ENCODE measurements at places on chromosomes 11 and 22. TPM values are rescaled to one million over a fixed set of nuclear protein-coding genes. Genes with fewer than 3 reads are reported as not detected.
A peak's percentile ranks its signal among the peaks of the same experiment; 100 is the strongest.

DNA sequence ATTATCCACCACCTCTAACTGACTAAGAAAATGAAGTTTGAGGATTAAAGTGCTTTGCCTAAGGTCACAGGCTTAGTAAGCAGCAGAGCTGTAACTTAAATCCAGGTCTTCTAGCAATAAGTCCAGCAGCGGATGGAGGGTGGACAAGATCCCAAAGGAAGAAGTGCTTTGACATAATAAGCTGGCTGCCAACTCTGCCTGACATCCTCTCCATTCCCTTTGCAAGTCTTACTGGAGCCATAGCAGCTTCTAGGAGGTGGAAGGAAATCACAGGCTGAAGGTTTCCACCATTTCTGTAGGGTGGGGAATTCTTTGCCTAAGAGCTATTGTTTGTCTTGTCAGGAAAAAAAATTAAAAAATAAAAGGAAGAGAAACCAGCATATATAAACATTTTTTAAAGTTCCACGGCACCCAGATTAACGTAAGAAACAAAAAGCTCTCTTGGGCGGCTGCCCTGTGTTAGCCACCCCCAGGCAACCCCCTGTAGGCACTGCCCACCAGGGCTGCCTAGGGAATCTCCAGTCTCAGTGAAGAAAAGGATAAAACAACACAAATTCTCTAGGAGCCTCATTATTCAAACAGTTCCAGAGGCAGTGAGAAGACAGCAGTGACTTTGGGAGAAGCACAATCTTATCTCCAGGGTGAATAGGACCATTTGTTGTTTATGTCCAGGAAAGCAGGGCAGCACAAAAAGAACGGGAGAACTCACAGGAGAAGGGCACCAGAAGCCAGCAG lies 380.8 kb upstream of the CADM1 start:
- no peaks in the 10 kb centered on the region for H3K36me3 ChIP-seq
- DNase-seq = no peak
- no peak overlapping the region for H3K4me3 ChIP-seq
- H3K4me1 ChIP-seq = no peaks in the 10 kb centered on the region
- peaks cover 12% of the 10 kb centered on the region for H3K27me3 ChIP-seq
- no peak overlapping the region for H3K27ac ChIP-seq

NAALAD2 gene
- total RNA-seq = not detected

- H3K36me3 ChIP-seq = no peaks in the 10 kb centered on the region
- no peak overlapping the region for H3K4me3 ChIP-seq
- H3K27ac ChIP-seq = no peak overlapping the region
- peaks cover 11% of the 10 kb centered on the region for H3K27me3 ChIP-seq
- H3K4me1 ChIP-seq = no peaks in the 10 kb centered on the region
- no peak for DNase-seq
Measured at GRCh38 chr11:58390551-58391063, 16.1 kb downstream of the OR5B3 start.

- DNase-seq = no peak
- no peak overlapping the region for H3K4me3 ChIP-seq
- H3K4me1 ChIP-seq = no peaks in the 10 kb centered on the region
- H3K36me3 ChIP-seq = no peaks in the 10 kb centered on the region
- no peaks in the 10 kb centered on the region for H3K27me3 ChIP-seq
Measured at GRCh38 chr11:26229257-26229656, 102.7 kb upstream of the ANO3 start.

DNA sequence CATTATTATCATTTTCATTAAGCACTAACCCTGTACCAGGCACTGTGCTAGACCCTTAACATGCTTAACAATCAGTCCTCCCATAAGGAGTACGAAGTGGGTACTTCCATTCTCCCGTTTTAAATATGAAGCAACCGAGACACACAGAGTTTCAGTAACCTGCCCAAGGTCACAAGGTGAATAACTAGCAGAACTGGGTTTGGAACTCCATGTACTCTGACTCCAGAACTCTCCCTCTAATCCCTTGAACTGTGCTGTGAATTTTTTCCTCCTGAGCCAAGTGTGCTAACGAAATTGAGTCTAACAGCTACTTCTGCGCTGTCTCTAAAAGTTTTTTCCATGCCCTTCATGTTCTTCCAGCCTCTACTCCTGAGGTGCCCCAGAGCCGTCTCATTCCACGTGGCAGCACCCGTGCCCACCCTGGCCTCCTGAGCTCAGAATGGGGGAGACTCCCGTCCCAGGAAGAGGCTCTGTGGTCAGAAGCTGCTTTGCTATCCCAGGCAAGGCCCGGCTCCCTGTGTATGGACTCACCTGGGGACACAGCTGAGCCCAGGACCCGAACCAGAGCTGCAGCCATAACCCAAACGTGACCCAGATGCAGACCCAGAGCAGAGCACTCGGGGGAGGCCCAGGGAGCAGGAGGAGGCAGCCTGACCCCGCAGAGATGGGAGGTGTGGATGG lies 8.6 kb upstream of the TRIM29 start:
- no peak for DNase-seq
- H3K27me3 ChIP-seq = peaks cover 28% of the 10 kb centered on the region
- H3K27ac ChIP-seq = no peak overlapping the region

DNA sequence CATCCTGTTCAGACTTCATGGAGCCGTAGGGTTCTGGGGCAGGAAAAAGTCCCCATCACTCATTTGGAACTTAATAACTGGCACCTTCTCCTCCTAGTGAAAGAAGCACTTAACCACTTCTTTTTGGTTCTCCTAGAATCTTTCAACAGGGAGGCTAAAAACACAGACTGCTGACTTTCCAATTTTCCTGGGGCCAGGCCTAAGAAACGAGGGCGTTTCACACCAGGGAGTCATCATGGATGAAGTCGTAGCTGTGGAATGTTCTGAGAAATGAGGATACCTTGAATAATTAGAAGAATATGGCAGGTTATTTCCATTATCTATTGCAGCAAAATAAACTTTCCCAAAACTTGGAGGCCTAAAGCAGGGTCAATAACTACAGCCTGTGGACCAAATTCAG lies 26.0 kb upstream of the API5 start:
- H3K27ac ChIP-seq = no peak overlapping the region
- no peaks in the 10 kb centered on the region for H3K27me3 ChIP-seq
- no peaks in the 10 kb centered on the region for H3K4me1 ChIP-seq
- no peak for DNase-seq
- no peaks in the 10 kb centered on the region for H3K36me3 ChIP-seq
- no peak overlapping the region for H3K4me3 ChIP-seq

- H3K27ac ChIP-seq = no peak overlapping the region
- H3K36me3 ChIP-seq = no peaks in the 10 kb centered on the region
- H3K27me3 ChIP-seq = no peaks in the 10 kb centered on the region
- no peak for DNase-seq
Measured at GRCh38 chr11:56890584-56891305, 98.0 kb upstream of the OR5AK2 start.

TMEM191B gene
- total RNA-seq = 14.4 TPM

DNA sequence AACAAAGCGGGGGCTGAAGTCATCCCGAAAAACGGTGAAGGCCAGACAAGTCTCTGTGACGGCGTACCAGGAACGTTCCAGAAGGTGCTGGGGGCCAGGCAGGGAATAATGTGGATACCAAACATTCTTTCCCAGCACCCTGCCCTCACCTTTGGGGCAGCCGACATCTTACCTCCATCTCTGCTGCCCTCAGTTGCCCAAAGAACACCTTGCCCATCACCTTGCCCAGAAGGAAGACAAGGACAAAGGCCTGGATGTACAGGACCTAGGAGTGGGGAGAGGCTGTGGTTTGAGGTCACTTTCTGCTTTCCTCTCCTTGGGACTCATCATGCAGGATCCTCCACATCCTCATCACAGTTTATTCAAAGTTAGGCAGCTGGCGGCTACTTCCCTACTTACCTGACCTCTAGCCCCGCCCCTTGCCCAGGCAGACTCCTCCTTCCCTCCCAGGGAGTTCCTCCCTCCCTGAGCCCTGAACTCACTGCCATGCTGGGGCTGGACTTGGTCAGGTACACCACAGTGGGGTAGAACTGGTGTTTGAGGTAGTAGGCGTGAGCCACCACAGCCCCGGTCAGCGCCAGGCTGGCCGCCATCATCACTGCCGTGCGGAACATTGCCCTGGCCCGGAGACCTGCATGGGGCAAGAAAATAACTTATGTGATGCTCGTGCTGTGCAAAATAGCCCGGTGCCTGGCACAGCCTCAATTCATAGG lies 1.2 kb downstream of the SYVN1 start:
- H3K4me3 ChIP-seq = peak overlapping the region; percentile 80
- DNase-seq = no peak
- peaks cover 45% of the 10 kb centered on the region for H3K36me3 ChIP-seq
- peak overlapping the region; percentile 96 for H3K27ac ChIP-seq

AHNAK gene
- 636 TPM for total RNA-seq

CDC42BPG gene
- total RNA-seq = 7.4 TPM

DNA sequence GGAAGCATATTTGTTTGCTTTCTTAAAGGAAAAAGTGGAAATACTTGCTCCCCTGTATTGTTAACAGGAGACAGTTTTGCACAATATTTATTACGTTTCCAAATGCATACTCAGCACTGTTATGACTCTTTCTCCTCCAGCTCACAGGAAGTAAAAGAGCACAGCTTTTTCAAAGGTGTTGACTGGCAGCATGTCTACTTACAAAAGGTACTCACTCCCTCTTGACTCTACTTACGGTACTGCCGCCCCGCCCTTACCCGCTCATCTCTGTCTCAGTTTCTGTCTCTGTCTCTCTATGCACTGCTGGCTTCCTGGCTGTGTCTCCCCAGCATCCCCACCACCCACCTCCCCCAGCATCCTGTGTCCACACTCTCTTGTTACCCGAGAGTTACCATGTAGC lies 32.2 kb upstream of the MYO18B start:
- H3K4me3 ChIP-seq = no peak overlapping the region
- H3K27ac ChIP-seq = no peak overlapping the region
- no peaks in the 10 kb centered on the region for H3K4me1 ChIP-seq
- DNase-seq = no peak
- no peaks in the 10 kb centered on the region for H3K27me3 ChIP-seq

GRCh38 chr22:20580179-20580578 lies 72.8 kb downstream of the MED15 start:
- H3K27ac ChIP-seq = peak overlapping the region; percentile 28
- peaks cover 99% of the 10 kb centered on the region for H3K36me3 ChIP-seq
- no peak for DNase-seq
- no peak overlapping the region for H3K4me3 ChIP-seq
- no peaks in the 10 kb centered on the region for H3K27me3 ChIP-seq

DNA sequence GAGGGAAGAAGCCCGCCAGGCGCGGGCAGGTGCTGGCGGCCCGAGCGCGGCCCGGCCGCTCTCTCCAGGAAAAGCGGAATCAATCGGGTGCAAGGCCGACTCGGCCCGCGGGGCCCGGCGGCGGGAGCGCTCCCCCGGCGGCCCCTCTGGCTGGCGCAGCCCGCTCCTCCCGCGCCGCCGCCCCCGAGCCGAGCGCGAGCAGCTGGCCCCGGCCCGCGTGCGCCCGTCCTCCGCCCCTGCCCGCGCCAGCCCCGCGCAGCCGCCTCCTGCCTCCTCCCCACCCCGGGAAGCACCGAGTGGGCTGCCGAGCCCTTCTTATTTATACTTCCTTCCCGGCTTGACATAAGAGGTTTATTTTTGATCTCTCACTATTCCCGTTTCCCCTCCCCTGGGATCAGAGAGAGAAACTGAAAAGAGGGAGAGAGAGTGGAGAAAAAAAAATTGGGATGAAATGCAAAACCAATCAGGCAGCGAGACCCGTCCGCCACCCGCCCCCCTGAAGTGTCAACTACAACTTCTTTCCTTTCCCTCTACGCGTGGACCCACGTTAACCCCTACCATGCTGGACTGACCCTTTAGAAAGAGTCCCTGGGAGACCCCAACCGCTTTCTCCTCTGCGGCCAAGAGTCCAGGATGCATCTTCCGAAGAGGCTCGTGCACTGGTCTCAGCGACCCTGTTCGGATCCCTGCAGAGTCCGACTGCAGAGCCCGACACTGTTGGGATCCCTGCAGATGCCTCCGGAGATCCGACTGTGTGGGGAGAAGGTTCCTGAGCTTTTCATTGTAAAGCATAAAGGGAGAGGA lies at the start of gene ADAMTS8:
ADAMTS8 (minus strand) TSS at position 294 of the 804 bp plus-strand sequence. CDS start 323 bp downstream, outside the sequence.
- no peaks in the 10 kb centered on the region for H3K4me1 ChIP-seq
- no peaks in the 10 kb centered on the region for H3K36me3 ChIP-seq
- H3K27ac ChIP-seq = no peak within 1 kb of the TSS
- H3K4me3 ChIP-seq = no peak within 1 kb of the TSS

GRCh38 chr11:96097844-96098421 lies 174.0 kb upstream of the MTMR2 start:
- H3K4me3 ChIP-seq = no peak overlapping the region
- no peaks in the 10 kb centered on the region for H3K27me3 ChIP-seq
- peaks cover 1% of the 10 kb centered on the region for H3K4me1 ChIP-seq
- no peak overlapping the region for H3K27ac ChIP-seq

CHRNA10 gene
- 3.7 TPM for total RNA-seq

GRCh38 chr11:56271092-56271491 lies 2.9 kb upstream of the OR5T1 start:
- no peak overlapping the region for H3K27ac ChIP-seq
- no peak overlapping the region for H3K4me3 ChIP-seq
- H3K27me3 ChIP-seq = no peaks in the 10 kb centered on the region
- no peak for DNase-seq
- no peaks in the 10 kb centered on the region for H3K36me3 ChIP-seq

- H3K4me1 ChIP-seq = no peaks in the 10 kb centered on the region
- H3K27ac ChIP-seq = no peak overlapping the region
- no peaks in the 10 kb centered on the region for H3K27me3 ChIP-seq
Measured at GRCh38 chr11:44010789-44011251, 37.0 kb upstream of the ACCSL start.

- no peak for DNase-seq
- peaks cover 10% of the 10 kb centered on the region for H3K4me1 ChIP-seq
- H3K27ac ChIP-seq = no peak overlapping the region
- peaks cover 4% of the 10 kb centered on the region for H3K36me3 ChIP-seq
Measured at GRCh38 chr11:66849501-66850234, 6.4 kb downstream of the RCE1 start.

- H3K27ac ChIP-seq = no peak overlapping the region
- no peaks in the 10 kb centered on the region for H3K4me1 ChIP-seq
- no peaks in the 10 kb centered on the region for H3K36me3 ChIP-seq
- DNase-seq = no peak
- no peaks in the 10 kb centered on the region for H3K27me3 ChIP-seq
Measured at GRCh38 chr11:117481036-117481435, 153.4 kb downstream of the CEP164 start.

DNA sequence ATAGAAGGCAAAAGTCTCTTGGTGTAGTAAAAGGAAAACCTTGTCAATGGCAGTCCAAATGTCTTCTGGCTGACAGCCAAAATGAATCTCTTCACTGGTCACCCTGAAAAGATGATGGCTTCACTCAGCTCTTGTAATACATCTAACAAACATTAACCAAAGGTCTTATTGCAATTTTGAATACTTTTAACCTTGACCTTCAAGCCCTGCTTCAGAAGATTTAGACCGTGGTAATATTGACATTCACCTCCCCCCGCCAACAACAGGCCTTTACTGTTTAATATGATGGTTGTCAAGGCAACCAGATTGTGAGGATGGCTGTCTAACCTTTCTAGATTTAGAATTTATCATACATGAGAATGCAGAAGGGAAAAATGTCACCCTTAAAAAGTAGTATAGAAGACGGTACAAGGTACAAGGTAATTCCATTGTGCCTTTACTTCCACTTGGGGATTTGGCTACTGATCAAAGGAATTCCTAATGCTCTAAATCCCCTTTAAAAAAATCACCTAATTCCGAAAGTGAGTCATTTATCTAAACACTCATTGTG lies 342.3 kb downstream of the LARGE1 start:
- no peak overlapping the region for H3K27ac ChIP-seq
- no peaks in the 10 kb centered on the region for H3K27me3 ChIP-seq
- H3K4me1 ChIP-seq = no peaks in the 10 kb centered on the region
- H3K36me3 ChIP-seq = no peaks in the 10 kb centered on the region
